ENCODE measurements at places on chromosomes 16 and 17. TPM values are rescaled to one million over a fixed set of nuclear protein-coding genes. Genes with fewer than 3 reads are reported as not detected.

- no peak for DNase-seq
These were observed 40.5 kb downstream of the FTO start for GRCh38 chr16:53744449-53744848.

DNA sequence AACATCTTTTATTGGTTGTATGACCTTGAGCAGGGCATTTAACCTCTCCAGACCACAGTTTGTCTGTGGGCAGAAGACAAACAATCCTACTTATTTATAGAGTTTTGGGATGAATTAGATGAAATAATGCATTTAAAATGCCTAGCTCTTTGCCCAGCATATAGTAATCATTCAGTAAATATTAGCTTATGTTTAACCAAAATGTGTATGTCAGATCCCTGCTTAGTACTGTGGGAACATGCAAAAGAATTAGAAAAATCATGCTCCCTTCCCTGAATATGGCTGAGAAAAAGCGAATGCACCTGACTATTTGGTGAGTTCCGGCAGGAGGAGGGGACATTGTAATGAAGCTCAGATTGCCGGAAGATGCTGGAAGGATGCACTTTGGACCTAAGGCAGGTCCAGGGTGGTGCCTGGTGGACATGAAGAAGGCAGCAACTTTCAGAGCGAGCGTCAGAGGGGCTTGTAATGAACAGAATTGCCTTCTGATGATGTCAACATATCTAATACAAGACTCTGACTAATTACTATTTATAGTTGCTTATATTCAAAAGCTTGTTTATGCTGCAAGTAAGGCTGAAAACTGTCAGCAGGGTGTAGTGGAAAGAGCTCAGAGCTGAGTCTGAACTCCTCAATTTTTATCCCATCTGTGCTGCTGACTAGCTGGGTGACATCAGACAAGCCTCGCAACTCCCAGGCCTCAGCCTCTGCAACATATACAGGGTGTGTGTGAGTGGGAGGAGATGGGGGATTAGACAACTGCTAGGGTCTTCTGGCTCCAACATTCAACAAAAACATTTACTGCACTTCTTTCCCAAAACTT lies 221.2 kb downstream of the PRKCA start:
- DNase-seq = no peak

DNA sequence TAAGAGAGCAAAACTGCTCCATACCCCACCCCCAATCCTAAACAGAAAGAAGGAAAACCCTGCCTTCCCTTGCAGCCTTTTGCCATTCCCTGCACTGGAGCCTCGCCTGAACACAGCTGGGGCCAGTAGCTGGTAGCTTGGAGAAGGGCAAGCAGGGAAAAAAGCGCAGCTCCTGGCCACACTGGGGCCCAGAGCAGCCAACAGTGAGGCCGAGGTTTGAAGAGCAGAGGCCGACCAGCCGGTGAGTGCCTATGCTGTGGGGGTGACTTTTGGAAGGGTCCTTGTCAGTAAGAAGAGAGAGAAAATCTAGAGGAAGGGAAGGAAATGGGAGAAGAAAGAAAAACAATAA lies 3.2 kb upstream of the HOXB9 start:
- no peak for DNase-seq

DNA sequence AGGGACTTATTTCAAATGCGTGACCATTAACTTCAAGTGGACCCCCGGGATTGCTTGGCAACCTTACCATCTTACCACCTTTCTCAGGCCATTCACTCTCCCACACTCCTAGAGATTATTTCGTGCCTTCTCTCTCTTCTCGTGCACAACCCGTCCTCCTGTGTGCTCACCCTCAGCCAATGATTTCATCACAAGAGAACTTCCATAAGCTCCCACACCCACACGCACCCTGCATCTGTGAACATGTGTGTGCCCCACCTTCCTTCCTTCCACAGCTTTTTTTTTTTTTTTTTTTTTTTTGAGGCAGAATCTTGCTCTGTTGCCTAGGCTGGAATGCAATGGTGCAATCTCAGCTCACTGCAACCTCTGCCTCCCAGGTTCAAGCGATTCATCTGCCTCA lies 27.4 kb upstream of the CDH3 start:
- no peak for DNase-seq

DNA sequence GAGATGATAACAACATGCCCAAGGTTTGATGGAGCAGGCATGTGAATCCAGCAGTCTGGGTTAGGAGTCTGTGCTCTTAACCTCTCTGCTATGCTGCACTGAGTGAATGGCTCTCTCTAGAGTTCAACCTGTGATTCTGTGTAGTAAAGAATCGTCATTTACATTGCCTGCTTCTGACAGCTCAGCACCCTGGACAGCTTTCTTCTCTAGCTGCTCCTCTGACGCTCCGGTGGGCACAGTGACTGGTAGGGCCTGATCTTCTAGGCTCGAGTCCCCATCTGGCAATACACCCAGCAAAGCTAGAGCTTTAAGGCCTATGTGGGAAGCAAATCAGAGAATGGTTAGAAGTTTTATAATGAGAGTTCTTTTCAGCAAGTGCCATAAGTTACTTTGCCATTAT lies 85.3 kb upstream of the ATP2A3 start:
- DNase-seq = no peak

DNA sequence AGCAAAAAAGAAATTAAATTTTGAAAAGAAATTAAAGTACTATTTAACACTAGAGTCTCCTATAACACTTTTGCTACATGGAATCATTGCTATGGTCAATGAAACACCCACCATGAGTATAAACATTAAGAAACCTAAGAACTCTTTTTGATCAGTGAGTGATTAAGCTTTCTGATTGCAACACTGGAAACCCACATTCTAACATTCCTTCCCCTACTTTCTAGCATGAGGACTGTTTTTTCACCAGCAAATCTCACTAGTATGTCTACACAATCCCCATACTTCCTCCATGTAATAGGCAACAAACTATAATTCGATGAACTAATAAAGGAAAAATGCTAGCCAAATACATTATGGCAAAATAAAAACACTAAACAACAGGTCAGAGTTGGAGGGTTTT lies 54.7 kb downstream of the SKAP1 start:
- no peak for DNase-seq

- no peak for DNase-seq
These were observed 21.4 kb upstream of the SMIM36 start for GRCh38 chr17:55532670-55533069.

DNA sequence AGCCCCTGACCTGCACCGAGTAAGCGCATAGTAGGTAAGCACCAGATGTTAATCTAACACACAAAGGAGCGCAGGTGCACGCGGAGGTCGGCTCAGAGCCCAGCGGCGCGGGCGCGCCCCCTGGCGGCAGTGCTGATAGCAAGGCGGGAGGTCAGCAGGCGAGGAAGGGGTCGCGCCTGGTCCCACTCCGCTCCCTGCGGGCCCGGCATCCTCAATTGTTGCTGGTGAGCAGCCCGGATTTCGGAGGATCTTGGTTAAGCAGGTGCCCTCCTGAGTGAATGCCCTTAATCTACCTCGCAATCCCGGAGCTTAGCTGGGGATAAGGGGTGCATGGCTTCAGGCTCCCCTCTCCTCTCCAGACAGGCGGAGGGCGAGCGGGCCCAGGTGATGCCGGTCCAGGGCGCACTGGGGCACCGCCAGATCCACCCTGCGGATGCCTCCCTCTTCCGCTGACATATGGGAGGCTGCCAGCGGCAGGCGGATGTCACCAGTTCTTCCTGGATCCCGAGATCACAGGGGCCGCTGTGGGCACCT lies 4.0 kb upstream of the WNT3 start:
- DNase-seq = peak; percentile 31

DNA sequence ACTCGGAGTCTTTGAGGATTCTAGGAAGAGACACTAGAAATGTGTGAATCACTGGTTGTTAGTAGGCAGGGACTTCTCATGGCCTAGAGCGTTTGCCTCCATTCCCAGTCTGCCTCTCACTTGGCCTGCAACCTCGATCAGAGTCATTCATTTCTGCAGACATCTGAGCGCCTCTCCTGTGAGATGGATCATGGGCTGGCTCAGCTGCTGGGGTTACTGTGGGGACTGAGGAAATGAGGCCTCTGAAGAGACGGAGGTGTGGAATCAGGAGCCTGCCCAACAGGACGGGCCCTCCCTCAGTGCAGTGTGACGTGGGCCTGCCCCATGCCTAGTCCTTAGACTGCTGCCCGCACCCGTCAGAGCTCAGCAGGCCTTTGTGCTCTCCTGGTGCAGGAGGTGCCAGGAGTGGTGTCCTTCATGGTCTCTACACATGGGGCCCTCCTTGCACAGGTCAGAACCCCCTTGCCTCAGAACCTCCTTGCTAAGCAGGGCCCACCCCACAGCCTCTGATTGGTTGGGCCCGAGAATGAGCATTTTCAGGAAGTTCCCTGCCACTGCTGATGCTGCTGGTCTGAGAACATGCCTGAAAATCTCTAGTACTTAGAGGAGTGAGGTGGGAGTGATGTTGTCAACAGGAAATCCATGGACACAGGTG lies 99.4 kb downstream of the NPIPB11 start:
- no peak for DNase-seq

GRCh38 chr17:35099908-35100307 lies 19.8 kb downstream of the RAD51D start:
- no peak for DNase-seq

DNA sequence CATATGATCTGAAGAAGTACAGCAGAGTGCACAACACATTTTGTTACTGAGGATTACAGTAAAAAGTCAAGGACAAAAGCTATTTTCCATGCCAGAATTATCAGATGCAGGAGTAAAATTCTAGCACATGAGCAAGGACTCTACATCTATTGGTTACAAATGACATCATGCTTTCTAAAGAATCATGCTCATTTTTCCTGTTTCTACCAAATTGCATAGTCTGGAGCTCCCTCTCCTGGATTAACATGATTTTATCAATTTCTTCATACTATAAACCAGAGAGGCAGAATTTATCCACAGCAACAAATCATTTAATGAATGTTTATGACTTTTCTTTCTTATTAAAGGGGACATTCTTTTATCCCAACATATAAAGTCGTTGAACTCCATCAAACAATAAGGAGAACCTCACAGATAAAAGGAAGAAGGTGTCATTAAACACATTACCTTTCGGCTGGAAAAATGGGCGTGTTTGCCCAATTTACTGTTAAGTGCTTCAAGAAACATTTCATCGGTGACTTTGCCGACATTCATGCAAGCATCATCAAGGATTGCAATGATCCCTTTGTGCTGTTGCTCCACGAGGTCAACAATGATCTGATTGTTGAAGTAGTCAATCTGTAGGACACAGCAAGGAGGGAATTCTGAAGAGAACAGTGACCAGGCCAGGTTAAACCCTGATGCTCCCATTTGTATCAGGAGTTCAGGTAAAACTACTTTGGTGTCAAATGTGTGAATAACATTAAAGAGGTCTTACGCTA lies 121.7 kb downstream of the MYO1D start:
- DNase-seq = peak; percentile 5

GRCh38 chr17:10305398-10305797 lies 67.4 kb downstream of the MYH13 start:
- no peak for DNase-seq

GRCh38 chr16:86337138-86337537 lies 173.2 kb upstream of the FOXF1 start:
- no peak for DNase-seq

- DNase-seq = no peak
These were observed 4.6 kb downstream of the GAN start for GRCh38 chr16:81319221-81319912.

GRCh38 chr17:81142301-81143199 lies 22.8 kb upstream of the PVALEF start:
- peak; percentile 85 for DNase-seq

- DNase-seq = no peak
These were observed 24.2 kb downstream of the ACTG1 start for GRCh38 chr17:81488276-81488860.

DNA sequence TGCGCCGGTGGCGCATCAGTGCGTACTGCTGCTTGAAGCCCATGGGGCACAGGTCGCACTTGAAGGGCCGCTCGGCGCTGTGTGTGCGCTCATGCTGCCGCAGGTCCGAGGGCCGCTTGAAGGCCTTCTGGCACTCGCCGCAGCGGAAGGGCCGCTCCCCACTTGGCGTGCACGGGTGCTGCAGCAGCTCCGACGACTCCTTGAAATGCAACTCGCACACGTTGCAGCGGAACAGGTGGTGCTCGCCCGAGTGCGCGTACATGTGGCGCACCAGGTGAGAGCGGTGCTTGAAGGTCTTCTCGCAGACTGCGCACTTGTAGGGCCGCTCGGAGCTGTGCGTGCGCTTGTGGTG lies 3.3 kb downstream of the ZNF319 start:
- no peak for DNase-seq

DNA sequence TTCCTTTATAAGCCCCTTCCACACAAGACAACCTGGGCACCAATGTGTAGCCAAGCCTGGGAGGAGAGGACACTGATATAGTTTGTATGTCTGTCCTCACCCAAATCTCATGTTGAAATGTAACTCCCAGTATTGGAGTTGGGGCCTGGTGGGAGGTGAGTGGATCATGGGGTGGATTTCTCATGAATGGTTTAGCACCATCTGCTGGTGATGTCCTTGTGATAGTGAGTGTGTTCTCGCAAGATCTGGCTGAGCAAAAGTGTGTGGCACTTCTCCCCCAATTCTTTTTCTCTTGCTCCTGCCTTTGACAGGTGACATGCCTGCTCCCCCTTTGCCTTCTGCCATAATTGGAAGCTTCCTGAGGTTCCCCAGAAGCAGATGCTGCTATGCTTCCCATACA lies 135.8 kb downstream of the USP31 start:
- DNase-seq = no peak

GRCh38 chr16:1781758-1782407 lies 488 bp downstream of the SPSB3 start:
- peak; percentile 24 for DNase-seq

DNA sequence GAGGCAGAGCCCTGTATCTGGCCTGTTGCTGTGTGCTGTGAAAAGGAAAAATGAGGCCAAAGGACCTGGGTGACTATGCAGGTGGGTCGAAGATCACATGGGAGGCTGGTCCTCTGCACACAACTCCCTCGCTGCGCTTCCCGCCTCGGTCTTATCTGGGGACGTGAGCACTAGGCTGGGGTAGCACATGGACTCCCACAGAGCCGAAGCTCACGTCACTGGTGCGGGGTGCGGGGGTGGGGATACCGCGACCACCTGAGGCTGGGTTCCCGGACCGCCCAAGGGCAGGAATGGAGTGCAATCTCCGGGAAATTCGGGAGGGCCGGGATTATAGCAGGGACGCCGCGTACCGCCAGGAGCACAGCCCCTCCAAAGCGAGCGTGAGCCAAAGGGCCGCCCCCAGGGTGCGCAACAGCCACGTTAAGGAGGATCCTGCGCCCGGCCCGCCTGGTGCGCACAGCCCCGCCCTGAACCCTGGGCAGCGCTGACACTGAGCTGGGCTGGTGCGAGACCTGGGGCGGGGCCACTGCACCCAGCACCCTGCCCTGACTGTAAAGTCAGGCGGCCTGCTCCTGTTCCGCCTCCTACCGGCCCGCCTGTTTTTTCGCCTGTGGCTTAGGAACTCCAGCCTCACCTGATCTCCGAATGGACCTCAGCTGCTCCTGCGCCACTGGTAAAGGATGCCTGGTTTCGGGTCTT lies 4.8 kb downstream of the MT1A start:
- no peak for DNase-seq

GRCh38 chr17:73765824-73766563 lies 121.7 kb upstream of the SDK2 start:
- DNase-seq = no peak

- DNase-seq = no peak
These were observed 37.3 kb upstream of the MMD start for GRCh38 chr17:55458978-55459377.

- DNase-seq = peak; percentile 4
These were observed 147.0 kb downstream of the HS3ST4 start for GRCh38 chr16:25838724-25839186.

The IKZF3 gene
- total RNA-seq = 0.81 TPM

The TMEM88 gene
- 4.6 TPM for total RNA-seq

The KRTAP3-3 gene
- not detected for total RNA-seq

The TBC1D3I gene
- total RNA-seq = 0.54 TPM

The HEATR9 gene
- not detected for total RNA-seq

The SPATA2L gene
- total RNA-seq = 37.7 TPM

The EVI2B gene
- total RNA-seq = 20.7 TPM

The MAF gene
- 1.3 TPM for total RNA-seq
